Activated CD4-positive, alpha-beta memory T cell treated with anti-CD3 and anti-CD28 coated beads, Interleukin-2, amount 10 ng/mL, durations not matched to agents 7 days and 5 days (primary cell): ENCODE measurements at places on chromosomes 12 and 14.

- DNase-seq, result no peak
These were observed 75.9 kb downstream of the CCDC88C start for GRCh38 chr14:91341751-91342154.

DNA sequence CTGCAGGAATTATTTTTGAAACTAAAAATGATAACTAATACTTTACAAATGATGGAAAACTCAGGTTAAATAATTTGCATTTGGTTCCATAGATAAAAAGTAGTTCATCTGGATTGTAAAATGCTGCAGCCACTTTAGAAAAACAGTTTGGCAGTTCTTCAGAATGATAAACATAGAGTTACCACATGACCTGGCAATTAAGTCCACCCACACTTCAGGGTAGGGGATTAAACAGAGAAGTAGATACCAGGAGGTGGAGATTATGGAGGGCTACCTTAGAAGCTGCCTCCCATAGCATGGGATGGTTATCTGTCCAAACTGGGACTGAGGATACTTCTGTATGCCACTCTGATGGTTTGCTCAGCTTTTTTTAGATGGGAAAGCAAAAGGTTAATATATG lies 22.2 kb downstream of the ARF6 start:
- no peak for DNase-seq

GRCh38 chr12:108802101-108802961 lies 55.1 kb downstream of the SSH1 start:
- DNase-seq, result no peak

DNA sequence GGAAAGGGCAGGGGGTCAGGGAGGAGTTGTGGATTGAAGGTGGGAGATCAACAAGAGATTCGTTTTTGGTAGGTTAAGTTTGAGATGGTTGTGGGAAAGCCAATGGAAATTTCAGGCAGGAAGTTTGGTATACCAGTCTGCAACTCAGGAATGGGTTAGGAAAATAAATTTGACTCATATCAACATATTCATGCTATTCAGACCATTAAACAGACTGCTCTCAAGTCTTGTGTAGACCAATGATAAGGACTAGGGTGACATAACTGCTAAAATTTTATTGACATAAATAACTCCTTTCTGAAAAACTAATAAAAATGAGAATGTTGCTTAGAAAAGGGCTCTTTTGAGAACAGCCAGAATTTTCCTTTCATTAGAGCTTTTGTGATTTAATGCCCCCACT lies 60.0 kb downstream of the PLEKHA5 start:
- no peak for DNase-seq

- no peak for DNase-seq
These were observed 26.3 kb upstream of the FOS start for GRCh38 chr14:75252254-75252837.

DNA sequence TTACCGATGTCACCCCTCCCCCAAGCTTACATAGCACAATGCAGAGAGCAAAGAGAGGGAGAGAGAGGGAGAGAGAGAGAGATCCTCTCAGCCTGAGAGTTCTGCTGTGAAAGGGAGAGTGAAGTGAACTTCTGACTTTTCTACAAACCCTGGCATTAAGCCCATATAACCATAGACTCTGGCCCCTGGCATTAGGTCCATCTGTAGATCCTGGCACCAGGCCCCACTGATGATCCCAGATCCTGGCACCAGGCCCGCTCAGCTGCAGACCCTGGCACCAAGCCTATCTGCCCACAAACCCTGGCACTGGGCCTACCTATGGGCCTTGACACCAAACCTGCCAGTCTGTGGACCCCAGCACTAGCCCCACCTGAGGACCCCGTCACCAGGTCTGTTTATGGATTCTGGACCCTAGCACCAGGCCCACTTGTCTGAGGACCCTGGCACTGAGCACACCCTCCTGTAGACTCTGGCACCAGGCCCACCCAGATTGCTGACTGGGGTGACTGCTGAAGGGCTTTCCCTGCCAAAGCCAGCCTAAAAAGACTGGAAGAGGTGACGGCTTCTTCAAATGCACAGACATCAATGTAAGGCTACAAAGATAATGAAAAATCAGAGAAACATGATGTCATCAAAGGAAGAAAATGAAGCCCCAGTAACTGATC lies 14.5 kb upstream of the KRT83 start:
- no peak for DNase-seq

GRCh38 chr14:31090883-31091764 lies 64.9 kb upstream of the STRN3 start:
- DNase-seq, result no peak

- no peak for DNase-seq
These were observed 107.0 kb upstream of the PRICKLE1 start for GRCh38 chr12:42696406-42697149.

DNA sequence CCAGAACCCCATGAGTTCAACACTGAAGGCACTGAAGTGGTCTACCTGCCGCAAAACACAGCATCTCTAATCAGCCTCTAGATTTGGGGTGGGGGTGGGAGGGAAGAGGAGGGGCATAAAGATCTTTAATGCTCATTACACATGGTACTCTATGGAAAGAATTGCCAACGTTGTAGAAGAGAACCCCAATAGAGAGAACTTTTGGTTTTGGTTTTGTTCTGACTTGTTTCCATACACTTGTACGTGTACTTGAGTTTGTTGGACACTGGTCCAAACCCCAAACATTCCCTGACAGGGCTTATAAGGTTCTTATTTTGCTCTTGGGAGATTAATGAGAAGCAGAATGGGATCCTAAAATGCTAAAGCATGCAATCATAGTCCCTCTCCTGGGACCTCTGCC lies 31.0 kb downstream of the GNPTAB start:
- no peak for DNase-seq

DNA sequence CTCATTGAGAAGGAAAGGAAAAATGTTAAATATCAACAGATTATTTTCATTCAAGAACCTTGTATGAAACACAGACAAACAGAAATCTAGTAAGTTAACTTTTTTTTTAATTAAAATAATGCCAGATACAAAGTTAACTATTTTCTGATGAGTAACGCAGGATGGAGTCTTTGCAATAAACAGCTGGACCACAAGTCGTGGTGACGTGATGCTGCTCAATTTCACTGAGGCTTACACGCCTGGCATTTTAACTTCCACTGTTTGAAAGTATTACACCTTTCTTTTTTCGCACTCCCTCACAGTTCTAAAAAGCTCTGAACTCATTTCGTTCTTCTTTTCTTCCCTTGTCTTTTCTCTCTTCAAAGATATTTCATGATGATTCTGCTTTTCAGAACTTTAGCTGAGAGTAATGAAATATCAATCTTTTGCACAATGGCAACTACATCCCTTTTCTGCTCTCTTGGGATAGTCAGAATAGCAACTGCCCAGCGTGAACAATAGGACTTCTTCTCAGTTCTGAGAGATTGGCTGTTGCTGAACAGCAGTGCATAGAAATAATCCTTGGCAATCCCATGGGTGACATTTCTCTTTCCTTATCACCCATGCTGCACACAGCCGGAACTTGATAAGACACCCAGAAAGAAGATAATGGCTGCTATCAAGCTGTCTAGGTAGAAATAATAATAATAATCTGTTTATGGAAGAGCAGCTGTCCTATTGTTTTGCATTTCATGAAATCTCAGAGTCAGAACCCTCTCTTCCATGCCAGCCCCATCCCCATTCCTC lies 160.5 kb downstream of the BTG1 start:
- no peak for DNase-seq

- DNase-seq, result no peak
These were observed 33.7 kb downstream of the SPPL3 start for GRCh38 chr12:120870415-120870814.

- no peak for DNase-seq
These were observed 78.0 kb downstream of the B4GALNT3 start for GRCh38 chr12:537772-538171.

DNA sequence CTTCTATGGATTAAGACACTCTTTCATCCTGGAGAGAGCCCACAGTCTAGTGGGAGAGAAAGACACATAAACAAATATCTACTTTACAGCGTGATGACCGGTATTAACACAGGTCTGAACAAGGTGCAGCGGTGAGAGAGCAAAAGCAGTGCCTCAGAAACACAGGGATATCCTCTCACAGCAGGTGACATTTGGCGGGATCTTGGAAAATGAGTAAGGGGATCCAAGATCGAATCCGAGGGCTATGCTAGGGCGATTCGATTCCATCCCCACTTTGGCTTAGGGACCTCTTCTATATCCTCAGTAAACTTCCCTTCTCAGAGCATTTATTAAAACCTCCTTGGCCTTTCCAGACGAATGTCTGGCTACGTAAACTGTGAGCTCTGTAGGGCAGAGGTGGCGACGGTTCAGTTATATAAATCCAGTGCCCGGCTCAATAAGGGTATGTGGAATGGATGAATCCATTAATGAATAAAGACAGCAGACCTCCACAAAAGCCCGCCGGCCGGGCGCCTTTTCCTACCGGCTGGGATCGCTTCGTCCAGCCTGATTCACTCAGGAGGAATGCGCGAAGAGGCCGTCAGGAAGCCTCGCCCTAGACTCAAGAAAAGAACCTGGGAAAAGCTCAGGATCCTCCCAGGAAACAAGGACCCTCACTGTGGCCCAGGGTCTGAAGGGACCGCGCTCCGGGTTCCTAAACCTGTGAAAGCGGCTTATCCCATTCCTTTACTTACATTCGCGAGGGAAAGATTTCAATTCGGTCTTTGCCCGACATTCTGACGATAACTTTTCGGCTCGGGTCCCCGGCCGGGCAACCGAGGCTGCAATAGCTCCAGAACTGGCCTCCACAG lies 455 bp downstream of the ATP6V1D start:
- DNase-seq, result no peak

- DNase-seq, result no peak
These were observed 1.0 kb downstream of the RNF41 start for GRCh38 chr12:56220611-56221231.

DNA sequence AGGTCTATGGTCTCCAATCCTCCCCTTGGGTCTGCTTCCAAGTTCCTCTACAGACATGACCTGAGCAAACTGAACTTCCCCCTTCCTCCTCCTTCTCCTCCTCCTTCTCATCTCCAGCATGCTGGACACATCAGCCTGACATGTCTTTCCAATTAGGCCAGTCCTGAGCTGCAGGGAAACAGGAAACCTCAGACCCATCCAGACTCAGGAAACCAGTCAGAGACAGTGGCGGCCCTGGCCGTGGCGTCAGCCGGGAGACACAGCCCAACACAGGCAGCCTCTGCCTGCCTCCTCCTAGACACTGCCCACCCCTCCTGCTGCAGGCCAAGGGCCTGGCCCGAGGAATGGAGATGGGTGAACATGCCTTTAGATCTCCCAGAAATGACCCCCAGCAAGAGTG lies 468.8 kb downstream of the BCL11B start:
- no peak for DNase-seq

GRCh38 chr12:66662179-66662578 lies 16.7 kb downstream of the GRIP1 start:
- DNase-seq, result no peak

DNA sequence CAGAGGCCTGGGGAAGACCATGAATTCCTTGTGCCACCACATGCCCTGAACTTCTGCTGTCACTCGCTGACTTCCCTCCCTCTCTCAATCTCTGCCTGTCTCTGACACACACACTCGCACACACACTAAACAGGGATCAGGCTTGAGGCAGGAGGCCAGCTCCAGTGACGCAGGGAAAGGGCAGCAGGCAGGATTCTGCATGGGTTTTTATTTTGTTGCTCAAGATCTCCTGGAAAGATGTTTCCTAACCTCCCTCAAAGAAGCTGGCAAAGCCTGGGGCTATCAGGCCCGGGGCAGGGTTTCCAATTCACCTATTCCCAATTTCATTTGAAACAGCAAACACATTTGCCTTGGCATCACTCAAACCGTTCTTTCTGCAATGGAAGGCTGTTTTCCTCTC lies 27.7 kb upstream of the PEX5 start:
- no peak for DNase-seq

DNA sequence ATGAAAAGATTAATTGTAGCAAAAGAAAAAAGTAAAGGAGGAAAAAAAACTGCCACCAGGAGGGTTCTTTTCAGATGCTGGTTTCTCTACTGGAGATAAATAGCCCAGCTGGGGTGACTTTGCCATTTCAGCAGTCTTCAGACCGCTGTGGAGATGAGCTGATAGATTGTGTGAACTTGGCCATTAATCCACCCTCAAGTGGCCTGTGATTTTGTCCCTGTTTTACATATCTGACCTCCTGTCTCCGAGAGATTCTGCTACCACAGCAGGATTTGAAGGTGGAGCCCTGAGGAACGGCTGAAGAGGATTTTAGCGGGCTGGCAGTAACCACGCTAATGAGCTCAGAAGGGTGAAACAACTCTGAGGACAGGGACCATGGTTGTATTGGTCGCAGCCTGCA lies 72.7 kb downstream of the WSCD2 start:
- no peak for DNase-seq

DNA sequence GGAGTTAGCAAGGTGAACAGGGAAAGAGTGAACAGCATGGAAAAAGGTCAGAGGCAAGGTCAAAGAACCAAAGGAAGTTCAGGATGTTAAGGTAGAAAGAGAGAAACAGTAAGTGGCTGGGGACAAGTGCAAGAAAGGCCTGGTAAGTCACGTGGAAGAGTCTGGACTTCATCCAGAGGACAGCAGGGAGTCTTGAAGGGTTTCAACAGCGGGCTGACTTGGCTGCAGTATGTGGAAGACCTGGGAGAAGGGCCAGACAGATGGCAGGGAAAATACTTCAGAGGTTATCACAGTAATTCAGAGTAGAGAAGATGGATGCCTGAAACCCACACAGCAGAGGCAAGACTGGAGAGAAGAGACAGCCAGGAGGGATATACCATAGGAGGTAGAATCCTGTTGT lies 34.0 kb downstream of the CIT start:
- DNase-seq, result no peak

DNA sequence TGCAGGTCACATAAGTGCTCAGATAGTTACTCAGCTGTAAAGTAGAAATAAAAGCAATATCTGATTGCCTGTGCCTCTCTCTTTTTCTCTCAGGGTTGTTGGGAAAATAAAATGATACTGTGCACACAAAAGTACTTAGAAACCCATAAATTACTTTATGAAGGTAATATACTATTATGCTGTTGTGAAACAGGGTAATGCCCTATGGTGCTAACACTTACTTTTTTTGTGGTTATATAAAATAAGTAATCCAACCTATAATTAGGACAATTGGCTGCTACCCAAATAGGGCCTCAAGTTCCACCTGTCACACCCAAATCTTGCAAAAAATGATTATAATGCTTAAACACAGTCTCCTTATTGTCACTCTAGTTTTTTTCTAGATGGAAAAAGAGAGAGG lies 50.6 kb downstream of the DAAM1 start:
- no peak for DNase-seq
